NCI-H1092 (cell line): ENCODE measurements at places on chromosomes 3 and 15.

DNA sequence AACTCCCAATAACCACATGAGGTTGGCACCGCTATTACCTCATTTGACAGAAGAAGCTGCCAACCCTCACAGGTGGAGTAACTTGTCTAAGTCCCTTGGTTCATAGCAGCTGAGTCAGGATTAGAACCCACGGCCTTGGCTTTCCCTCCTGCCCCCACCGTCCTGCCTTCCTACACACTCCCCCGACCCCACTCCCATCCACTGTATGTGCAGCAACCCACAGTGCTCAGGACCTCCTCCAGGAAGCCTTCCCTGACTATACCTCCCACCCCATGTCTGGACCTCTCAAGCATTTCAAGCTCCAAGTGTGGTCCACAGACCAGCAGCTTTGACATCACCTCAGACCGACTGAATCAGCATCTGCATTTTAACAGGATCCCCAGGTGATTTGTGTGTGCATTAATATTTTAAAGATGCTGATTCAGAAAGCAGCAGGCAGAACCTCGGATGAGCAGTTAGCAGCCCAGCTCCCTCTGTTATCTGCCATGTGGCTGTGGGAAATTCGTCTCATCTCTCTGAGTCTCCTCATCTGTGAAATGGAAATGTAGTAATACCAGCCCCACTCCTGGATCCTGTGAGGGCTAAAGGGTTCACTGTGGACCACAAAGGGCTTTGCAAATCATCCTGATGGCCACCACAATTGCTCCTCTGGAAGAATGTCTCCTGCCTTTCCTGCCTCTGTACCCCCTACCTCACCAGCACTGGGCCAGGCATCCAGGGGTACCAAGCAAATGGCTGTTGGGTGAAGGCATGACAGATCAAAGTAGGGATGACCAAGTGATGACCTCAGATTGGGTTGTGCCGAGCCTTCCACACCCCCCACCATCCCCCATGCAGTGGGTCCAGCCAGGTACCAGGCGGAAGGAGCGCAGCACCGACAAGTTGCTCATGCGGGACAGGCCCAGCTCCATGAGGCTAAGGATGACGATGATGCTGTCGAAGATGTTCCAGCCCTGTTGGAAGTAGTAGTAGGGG is 62.7 kb downstream of the SCN5A start:
- DNase-seq: no peak

DNA sequence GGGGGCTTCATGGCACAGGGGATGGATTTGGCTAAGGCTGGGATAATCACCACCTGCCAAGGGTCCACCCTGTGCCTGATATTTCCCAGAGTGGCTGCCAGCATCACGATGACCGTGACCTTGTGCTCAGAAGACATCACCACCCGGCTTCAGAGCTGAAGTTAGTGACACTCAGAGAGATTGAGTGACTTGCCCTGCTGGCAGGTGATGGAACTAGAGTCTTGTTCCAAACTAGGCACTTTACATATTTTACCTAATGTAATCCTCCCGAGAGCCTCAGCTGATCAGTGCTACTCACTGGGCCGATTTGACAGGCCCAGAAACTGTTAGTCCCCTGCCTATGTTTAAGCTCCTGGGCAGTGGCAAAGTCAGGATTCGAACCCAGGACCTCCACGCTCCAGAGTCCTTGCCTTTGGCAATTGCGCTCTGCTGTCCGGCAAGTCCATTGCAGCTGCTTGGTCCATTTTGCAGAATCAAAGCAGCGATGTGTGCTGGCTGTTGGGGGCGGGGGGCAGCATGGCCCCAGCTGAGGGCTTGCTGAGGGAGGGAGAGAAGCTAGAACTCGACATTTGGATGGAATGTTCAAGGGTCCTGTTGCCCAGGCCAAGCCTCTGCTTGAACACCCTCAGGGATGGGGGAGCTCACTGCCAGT is 74.8 kb upstream of the GATA2 start:
- no peak for DNase-seq

GRCh38 chr15:52106641-52107040 is 5.9 kb downstream of the BCL2L10 start:
- DNase-seq: no peak

- no peak for DNase-seq
Measured at GRCh38 chr3:43559961-43560360, 61.9 kb downstream of the ANO10 start.

GRCh38 chr3:123660900-123661299 is 76.0 kb upstream of the HACD2 start:
- peak; percentile 76 for DNase-seq

- peak; percentile 39 for DNase-seq
Measured at GRCh38 chr3:120177707-120178306, 83.6 kb upstream of the GSK3B start.

DNA sequence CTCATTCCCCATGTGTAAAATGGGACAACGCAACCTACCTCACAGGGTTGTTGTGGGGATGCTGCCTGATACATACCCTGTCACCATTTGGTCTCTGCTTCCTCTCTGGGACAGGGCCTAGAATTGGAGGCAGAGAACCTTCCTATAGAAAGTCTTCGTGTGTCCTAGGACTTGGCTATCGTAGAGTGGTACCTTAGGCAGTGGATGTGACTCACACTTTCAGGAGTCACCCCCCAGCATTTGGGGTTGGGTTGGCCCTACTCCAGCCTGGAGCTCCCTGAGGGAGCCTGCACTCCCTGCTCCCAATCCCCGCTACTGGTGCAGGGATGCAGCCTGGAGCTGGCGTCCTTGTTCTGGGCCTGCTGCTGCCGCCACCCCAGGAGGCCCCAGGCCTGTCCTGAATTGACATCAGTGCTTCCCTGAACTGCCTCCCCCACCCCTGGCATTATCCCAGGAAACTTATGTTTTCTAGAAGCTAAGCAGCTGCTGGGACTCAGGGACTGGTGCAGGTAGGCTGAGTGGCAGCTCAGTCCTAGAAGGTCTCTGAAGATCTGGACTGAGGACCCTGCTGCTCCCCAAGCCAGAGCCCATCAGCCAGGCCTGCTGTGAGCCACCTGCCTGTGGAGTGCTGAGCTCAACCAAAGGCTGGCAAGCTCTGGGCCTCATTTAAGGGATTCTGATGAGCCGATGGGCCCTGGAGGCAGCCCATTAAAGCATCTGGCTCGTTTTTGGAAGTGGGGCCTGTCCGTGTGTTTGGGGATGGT is 9.9 kb downstream of the C15orf39 start:
- DNase-seq: no peak

- DNase-seq: no peak
Measured at GRCh38 chr3:143287403-143287802, 167.8 kb downstream of the CHST2 start.

DNA sequence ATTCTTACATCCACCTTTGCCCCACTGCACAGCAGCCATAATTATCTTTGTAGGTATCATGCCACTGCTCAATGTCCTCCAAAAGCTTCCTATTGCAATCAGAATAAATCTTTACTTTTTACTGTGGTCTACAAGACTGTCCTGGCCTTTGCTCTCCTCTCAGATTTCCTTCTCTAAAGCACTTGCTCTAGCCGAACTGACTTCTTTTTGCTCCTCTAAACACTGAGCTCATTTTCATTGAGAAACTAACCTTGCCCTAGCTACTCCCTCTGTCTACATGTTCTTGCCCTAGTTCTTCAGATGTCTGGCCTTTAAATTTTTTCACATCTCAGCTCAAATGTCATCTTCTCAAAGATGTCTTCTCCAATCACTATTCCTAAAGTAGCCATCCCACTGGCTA is 342.8 kb downstream of the TBC1D5 start:
- no peak for DNase-seq

DNA sequence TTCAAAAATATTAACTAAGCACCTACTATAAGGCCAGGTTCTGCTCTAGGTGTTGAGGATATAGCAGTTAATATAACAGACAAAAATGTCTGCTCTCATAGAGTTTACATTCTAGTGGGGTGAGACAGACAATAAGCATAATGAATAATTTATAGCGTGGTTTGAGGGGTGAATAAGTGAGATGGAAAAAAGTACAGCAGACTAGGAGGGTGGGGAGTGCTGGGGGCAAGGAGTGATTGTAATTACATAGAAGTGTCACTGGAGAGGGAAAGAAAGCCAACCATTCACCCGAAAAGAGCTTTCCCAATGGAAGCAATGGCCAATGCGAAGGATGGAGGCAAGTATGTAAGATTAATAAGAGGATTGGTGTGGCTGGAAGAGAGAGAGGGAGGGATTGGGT is 552.9 kb upstream of the KCNMB2 start:
- no peak for DNase-seq
